IPS DF 6.9 (cell line): ENCODE measurements at places on chromosomes 6 and 20.

DNA sequence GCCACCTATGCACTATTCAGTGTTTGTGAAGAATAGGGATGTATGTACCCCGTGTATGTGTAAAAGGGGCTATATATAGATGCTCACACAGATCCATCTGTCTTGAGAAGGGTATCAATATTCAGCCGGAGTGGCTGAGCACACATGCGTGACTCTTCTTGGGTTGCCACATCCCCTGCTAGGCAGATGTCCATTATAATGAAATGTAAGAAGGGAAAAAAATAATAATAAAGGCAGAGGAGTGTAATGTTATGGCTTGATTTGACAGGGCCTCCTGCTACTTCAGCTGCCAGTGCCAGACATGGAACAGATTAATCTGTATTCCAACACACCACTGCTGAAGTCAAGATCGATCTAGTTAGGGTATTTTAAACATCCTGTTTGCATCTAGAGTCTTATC is 74.2 kb upstream of the VSTM2L start:
- DNase-seq = no peak

- DNase-seq = no peak
These were observed 73.6 kb downstream of the NDUFAF5 start for GRCh38 chr20:13858439-13858838.

- DNase-seq = no peak
These were observed 403.7 kb downstream of the CDH26 start for GRCh38 chr20:60361761-60362395.

- no peak for DNase-seq
These were observed 42.0 kb downstream of the PTPRK start for GRCh38 chr6:128478230-128479047.

- DNase-seq = no peak
These were observed 55.0 kb downstream of the TRIM38 start for GRCh38 chr6:26017632-26017966.

GRCh38 chr6:150981095-150981494 is 115.6 kb downstream of the MTHFD1L start:
- no peak for DNase-seq

DNA sequence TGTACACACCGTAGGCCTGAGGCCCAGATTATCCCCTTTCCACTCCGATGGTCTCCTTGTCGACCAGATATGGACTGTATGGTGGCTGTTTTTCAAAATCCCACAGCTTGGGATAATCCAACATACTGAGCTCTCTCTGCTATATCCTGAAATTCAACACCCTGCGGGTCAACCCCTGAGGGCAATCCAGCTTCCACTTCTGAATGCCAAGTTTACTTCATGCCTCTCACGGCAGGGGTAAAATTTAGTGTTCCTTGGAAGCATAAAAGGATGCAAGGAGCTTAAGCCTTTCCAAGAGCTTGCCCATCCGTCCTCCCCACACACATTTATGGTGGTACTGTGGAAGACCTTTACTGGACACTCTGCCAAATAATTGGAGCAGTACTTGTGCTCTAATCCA is 90.7 kb downstream of the PLG start:
- DNase-seq = no peak

DNA sequence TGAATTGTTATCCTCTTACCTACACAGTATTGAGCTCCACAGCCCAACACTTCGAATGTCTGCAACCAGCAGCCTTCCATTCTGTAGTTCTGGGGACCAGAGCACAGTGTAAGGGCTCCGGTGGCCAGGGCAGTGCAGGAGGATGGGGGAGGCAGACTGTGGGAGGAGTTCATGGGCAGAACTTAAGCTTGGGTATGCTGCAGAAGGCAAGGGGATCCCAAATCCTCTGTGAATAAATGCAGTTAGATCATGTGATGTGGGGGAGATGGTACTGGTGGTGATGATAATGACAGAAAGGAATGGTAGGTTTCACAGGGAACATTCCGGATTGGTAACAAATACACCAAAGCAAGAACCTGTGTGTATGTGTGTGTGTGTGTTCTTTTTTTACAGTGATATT is 26.5 kb upstream of the CNKSR3 start:
- no peak for DNase-seq

DNA sequence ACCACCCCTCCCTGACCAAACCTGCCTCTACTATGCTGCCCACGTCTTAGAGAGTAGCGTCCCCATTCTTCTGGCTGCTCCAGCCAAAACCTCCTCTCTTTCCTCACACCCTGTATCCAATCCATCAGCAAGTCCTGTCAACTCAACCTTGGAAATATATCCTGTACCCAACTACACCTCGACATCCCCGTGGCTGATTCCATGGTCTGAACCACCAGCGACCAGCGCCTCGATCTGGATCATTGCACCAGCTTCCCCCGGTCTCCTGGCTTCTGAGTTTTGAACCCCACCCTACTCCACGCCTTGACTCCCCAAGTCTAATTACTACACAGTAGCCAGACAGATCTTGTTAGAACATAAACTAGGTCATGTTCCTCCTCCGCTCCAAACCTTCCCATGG is 9.8 kb downstream of the NRSN2 start:
- DNase-seq = no peak

DNA sequence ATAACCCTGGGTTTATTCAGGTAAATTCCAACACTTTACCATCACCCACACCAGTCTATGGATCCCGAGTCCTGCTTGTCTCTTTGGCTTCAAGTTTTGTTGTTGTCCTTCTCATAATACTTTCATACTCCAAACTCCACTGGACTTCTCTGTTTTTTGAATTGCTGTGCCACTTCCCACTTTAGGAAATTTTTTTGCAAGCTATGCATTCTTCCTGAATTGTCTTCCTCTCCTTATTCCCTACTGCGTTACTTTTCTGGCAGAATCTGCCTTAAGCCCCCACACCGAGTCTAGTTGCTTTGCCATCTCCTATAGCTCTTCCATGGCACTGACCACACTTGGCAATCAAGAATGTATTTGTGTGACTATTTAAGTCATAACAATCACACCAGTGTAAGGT is 96.1 kb downstream of the TSHZ2 start:
- no peak for DNase-seq

DNA sequence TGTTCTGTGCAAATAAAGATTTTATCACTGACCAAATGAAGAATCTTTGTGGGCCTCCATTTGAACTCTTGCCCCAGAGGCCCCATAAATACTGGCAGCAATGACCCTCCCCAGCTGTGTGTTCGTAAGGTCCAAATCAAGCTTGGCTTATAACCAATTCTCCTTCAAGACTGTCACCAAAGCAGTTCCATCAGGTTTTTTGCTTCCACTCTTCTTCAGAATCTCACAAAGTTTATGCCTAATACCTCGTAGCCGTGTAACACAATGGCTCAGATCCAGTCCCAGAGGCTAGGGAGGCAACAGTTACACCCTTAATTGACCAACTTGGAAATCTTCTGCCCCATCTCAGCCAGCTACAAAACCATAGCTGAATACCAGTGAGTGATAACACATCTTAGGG is 120.5 kb downstream of the HIVEP2 start:
- no peak for DNase-seq
